Heart right ventricle (tissue), 16 donors: ENCODE measurements at places on chromosomes 13 and 19.
A peak's percentile ranks its signal among the peaks of the same experiment; 100 is the strongest.

GRCh38 chr13:29210676-29211075, 384.8 kb downstream of the SLC7A1 start:
- DNase-seq = no peak

DNA sequence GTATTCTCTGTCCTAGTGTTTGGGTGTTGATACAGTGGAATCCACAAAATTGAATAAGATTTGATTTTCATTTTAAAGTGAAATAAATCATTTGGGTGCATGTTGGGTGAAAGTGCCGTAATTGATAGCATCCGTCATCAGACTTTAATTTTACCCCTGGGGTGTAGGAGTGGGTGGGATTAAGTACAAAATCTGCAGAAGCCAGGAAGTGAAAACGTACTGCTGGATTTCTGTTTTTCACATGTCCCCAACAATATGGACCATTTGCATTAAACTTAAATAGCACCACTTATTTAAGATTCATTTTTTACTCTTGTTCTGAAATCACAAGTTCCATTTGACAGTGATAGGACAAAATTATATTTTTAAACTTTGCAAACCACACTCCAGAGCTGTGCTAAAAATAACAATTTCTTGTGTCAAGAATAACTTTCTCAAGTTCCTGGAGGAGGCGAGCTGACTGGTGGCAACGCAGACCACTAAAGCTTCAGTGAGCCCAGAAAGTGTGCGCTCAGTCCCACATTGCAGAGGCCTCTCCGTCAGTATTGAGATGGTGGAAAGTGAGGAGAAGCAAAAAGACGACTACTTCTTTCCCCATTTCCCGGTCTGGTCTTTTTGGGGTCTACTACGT, 71.3 kb downstream of the ARHGEF7 start:
- DNase-seq = no peak

DNA sequence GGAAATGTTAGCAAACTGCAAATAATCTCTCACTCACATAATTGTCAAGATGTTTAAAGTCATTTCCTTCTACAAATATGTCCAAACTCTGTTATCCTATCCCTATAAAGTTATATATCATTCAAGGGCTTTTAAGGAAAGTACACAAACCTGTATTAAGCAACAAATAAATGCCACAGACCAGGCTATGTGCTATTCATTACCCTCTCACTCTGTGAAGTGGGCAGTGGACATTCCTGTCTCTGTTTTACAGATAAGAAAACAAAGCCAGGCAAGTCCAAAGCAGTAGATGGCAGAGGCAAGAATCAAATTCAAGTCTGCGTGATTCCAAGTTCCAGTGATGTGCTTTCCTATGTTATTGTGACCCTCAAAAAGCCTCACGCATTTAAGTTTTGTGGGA, 140.6 kb downstream of the LHFPL6 start:
- no peak for DNase-seq

DNA sequence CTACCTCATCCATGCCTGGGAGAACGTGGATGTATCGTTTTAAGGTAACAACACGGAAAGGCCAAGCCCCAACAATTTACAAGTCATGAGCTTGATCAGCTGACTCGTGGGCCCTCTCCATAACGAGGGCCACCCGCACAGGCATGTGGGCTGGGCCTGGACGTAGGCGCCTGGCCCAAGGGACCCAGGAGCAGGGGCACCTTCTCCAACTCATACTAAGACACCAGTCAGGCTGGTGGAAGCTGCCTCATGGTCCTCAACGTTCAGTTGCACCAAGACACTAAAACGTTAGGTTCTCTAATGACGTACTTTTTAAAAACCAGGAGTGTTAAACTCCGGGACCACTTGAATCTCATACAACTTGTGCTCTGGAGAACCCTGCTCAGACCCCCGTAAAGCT, 21.8 kb upstream of the EIF3G start:
- no peak for DNase-seq

GRCh38 chr19:52211926-52212571, 22.2 kb downstream of the PPP2R1A start:
- DNase-seq = no peak

DNA sequence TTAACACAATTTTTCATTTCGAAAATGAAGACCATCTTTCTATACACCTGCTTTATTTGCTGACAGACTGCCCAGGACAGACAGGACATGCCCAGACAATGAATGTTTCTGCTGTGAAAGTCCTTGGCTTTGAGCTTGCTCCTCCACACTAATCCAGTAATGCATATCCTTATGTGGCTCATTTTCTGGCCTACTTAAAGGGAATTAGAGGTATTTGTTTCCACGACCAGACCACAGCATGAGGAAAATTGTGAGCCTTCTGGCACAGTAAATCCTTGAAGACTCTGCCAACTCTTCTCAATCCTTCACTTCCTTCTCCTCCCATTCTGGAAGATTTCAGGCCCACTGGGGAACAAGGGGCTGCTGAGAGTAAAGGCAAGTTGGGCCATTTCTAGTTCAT, 25.7 kb downstream of the CCDC70 start:
- DNase-seq = no peak

DNA sequence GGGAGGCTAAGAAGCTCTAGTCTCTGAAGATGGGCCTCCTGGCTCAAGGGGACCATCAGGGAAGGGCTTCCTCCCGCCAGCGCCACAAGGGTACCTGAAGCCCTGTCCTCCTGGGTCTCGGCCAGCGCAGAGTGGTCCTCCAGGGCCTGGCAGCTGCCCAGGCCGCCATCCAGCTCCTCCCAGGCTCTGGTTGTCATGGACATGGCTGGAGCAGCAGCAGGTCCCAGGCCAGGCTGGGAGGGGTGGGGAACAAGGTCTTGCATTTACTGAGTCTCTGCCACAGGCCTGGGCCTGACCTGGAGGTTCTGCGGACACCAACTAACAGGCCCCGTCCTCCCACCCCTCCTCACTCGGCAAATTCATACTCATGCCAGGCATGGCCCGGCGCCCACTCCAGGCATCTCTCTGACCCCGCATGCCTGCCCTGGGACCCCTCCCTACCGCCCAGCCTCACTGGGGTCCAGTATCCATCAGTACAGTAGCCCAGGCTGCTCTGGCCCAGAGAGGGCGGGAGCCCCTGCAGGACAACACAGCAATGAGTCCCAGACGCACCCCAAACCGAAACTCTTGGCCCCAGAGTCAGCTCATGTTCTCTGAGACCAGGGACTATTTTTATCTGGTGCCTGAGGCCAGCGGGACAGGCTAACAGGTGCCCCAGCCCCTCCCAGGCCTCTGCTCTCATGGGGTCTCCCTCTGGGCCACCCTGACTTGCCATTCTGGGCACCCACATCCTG, 938 bp downstream of the JSRP1 start:
- DNase-seq = no peak

DNA sequence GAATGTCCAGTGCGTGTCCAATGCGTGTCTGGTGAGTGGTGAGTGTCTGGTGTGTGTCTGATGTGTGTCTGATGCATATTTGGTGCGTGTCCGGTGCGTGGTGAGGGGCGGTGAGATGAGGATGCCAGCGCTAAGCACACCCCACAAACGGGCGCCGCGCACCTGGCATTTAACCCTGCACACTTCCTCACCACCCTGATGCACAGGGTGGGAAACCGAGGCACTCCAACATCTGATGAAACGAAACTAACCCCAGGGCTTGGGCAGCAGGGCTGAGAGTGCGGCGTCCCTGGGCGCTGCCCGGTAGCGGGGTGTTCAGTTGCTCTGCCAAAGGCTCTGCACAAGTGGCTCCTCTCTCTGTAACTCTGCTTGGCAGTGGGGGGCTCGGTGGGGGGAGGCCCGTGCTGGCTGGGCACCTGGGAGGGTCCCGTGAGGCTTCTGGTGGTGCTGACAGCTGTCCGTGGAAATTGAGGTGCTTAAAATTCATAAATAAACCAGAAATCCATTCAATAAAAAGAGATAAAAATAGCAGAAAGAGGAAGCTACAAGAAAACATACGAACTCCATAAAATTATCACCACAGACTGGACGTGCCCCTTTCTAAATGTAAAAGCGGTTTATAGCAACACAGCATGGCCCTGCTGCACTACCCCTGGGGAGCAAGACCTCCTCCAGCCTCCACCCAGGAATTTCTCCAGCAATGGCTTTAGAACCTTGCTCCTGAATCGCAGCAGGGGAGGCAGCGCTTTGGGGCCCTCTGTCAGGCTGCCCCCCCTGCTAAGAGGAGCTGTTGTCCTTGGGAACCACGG, 76.0 kb downstream of the RASA3 start:
- no peak for DNase-seq

DNA sequence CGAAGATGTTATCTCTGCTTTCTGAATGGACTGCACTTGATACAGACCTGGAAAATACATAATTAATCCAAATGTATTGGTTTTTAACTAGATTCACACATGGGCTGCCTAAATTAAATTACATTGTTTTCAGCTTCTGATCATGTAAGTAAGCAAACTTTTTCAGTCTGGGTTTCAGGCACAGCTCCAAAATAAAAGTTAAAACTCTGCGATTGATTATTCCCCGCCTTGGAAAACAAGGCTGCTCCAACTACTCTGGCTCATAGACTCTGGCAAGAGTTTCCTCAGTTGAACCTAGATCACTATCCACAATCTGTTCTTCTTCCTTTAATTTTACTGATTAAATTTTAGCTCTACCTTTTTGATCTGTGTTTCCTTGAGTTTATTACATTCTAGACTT, 526.0 kb upstream of the SPRY2 start:
- no peak for DNase-seq

DNA sequence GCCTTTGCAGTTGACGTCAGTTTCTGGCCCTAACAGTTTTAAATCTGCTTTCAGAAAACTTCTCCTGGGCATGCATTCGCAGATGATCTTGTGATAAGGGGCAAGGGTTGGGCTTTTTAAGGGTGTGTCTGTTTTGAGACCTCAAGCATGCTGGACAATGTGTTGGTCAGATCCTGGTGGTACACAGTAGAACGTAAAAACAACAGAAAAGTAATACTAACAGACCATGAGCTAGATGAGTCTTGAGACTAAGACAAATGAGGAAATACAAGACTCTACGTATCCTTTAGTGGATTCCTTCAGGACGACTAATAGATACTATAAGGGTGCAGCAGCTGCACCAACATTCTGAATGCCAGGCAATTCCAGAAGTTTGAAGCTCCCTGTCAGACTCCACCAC, 237.6 kb downstream of the DNAJC15 start:
- no peak for DNase-seq

- DNase-seq = peak; percentile 56
Measured at GRCh38 chr19:4172861-4173473, 9.4 kb downstream of the SIRT6 start.

DNA sequence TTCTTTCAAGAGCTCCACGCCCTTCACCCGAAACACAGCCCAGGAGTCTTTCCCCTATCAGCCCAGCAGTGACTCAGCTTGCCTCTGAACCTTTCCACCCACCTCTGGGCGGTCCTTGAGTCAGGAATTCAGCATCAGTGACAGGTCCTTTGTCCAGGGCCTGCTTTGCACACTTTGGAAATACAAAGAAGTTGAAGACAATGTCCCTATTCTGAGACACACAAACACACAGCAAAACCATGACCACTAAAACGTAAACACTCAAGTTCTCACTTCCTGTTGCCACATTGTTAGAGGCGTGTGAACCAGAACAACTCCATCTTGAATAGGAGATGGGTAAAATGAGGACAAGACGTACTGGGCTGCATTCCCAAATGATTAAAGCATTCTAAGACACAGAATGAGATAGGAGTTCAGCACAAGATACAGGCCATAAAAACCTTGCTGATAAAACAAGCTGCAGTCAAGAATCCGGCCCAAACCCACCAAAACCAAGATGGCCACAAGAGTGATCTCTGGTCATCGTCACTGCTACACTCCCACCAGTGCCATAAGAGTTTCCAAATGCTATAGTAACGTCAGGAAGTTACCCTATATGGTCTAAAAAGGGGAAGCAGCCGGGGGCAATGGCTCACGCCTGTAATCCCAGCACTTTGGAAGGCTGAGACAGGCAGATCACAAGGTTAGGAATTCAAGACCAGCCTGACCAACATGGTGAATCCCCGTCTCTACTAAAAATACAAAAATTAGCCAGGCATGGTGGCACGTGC, 49.2 kb upstream of the ATP12A start:
- DNase-seq = no peak

GRCh38 chr13:39557285-39557955, 45.6 kb downstream of the LHFPL6 start:
- DNase-seq = no peak

DNA sequence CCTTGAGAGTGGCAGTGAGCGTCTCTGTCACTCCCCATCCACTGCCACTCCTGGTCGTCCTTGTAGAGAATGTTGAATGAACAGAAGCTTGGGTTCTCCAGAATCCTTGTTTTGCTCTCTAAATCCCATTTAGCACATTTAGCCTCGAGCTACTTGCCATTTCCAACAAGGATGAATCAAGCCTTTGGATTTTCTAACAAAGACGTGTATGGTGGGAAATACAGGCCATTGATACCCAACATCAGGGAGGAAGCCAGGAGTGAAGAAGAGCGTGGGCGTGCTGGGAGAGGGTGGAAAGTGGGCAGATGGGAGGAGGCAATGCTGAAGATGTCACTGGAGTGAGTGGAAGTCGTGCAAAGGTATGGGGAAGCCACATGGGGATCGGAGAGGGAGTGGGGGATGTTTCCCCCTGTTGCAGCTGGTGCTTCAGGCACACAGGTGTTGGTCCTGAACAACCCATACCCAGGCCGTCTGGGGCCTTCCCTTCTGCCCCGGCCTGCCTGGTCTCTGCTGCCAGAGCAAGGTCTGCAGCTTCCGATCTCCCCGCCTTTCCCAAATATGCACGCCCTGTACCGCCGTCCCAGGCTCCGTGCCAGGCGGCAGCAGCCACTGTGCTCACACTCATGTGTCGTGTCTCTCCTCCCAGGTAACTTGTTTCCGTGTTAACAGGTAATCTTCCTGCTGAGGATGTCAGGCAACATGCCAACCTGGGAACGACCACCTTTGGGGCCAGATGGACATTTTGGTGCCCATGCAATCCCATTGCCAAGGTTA, 48.7 kb downstream of the ZIC5 start:
- no peak for DNase-seq

DNA sequence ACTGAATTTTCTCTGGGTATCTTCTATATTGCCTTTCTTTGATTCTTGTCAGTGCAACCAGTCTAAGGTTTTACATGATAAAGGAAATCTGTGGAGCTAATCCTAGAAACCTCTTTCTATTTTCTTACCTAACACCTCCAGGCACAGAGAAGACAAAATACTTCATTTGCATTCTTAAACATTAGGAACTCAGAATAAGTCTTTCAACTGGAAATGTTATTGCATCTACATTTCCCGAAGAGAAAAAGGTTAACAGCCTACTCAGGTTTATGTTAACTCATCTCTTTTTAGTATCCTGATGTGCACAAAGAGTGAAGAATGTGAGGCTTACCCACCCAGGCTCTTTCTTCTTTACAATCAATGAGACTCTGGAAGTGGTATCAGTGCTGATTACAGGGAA, 106.7 kb downstream of the PCCA start:
- no peak for DNase-seq
